ENCODE measurements at places on chromosomes 16 and 17.

- no peak for DNase-seq
- no peak overlapping the region for H3K27ac ChIP-seq
- H3K4me3 ChIP-seq, result no peak overlapping the region
- H3K4me1 ChIP-seq, result no peaks in the 10 kb centered on the region
These were observed 59.4 kb downstream of the TBX4 start for GRCh38 chr17:61511480-61512182.

- H3K4me1 ChIP-seq, result peaks cover 13% of the 10 kb centered on the region
- peaks cover 38% of the 10 kb centered on the region for H3K36me3 ChIP-seq
- no peak for DNase-seq
- H3K4me3 ChIP-seq, result peak overlapping the region; percentile 82
- H3K27me3 ChIP-seq, result no peaks in the 10 kb centered on the region
These were observed 486 bp downstream of the ZNF785 start for GRCh38 chr16:30585022-30585399.

DNA sequence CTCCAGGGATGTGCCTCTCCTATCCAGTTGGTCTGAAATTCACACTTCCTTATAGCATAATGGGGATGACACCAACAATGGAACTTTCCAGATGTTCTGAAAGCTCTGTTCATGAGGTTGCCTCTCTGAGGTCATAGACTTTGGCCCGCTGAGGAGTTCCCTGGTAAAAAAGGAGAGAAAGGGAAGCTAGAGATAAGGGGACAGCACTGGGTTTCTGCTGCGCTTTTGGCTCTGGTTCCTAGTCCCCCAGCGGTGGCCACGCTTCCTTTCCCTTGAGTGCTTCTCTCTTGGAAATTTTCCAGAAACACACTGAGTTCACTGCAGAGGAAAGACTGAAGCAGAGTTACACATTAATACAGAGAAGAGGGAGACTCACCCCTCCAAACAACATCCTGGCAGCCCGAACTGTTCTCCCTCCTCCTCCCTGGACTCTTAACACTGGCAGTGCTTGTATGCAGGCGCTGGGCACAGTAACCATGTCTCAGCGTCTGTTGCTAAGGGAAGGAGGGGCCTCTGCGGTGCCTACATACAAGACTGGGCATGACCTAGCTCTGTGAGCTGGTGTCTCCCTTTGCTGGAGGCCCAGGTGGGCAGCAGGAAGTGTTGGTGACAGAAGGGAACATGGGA, at the start of gene DNAH3:
TSS of gene DNAH3 (minus strand) at position 472 of the 627 bp plus-strand sequence. CDS start 527 bp downstream, outside the sequence.
- H3K27me3 ChIP-seq, result peaks cover 8% of the 10 kb centered on the region
- H3K4me1 ChIP-seq, result no peaks in the 10 kb centered on the region
- H3K27ac ChIP-seq, result no peak within 1 kb of the TSS
- no peak for DNase-seq
- H3K36me3 ChIP-seq, result no peaks in the 10 kb centered on the region

DNA sequence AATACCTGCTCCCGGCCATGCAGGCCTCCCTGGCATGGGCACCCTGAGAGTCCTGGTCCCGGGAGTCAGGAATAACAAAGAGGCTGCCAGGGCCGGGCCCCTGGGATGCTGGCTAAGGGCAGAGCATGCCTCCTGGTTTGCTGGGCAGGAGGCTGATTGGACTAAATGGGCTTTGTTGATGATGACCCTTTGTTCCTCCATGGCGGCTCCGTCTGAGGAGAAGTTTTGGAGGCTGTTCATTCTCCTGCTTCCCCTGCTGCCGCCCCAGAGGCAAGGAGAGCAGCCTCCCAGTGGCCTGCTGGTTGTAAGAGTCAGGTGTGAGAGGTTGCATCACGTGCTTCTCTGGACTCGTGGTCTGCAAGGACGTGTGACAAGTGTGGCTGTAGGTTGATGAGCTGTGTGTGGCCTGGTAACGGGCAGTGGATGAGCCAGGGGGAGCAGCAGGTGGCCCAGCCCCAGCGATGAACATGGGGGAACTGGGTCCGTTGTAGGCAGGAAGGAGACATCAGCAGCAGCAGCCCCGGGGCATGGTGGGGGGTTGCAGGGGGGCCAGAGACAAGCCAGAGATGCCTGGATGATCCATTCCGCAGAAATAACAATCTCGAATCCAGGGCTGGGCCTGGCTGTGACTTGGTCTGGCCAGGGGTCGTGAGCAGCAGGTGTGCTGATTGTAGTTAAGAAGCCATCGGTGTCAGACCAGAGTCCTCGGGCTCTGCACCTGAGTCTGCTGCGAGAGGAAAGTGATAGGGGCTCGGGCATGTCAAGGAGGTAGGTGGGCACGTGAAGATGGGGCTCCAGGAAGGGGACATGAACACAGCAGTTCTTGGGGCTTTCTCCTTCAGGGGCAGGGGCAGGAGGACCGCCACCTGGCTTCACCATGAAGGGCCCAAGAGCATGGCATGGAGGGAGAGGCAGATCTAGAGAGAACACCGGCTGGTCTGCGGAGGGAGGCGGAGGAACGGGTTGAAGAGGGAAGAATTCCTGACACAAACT, 101.4 kb downstream of the TNFRSF13B start:
- DNase-seq, result no peak
- H3K36me3 ChIP-seq, result no peaks in the 10 kb centered on the region
- H3K4me3 ChIP-seq, result no peak overlapping the region
- no peak overlapping the region for H3K27ac ChIP-seq

GRCh38 chr17:30996486-30996885, 25.6 kb downstream of the RNF135 start:
- no peaks in the 10 kb centered on the region for H3K27me3 ChIP-seq
- DNase-seq, result no peak
- no peak overlapping the region for H3K27ac ChIP-seq
- no peaks in the 10 kb centered on the region for H3K4me1 ChIP-seq
- H3K4me3 ChIP-seq, result no peak overlapping the region

- H3K27me3 ChIP-seq, result no peaks in the 10 kb centered on the region
- no peaks in the 10 kb centered on the region for H3K4me1 ChIP-seq
- no peak for DNase-seq
- H3K36me3 ChIP-seq, result no peaks in the 10 kb centered on the region
- no peak overlapping the region for H3K27ac ChIP-seq
These were observed 15.4 kb downstream of the IRF8 start for GRCh38 chr16:85914423-85914794.

DNA sequence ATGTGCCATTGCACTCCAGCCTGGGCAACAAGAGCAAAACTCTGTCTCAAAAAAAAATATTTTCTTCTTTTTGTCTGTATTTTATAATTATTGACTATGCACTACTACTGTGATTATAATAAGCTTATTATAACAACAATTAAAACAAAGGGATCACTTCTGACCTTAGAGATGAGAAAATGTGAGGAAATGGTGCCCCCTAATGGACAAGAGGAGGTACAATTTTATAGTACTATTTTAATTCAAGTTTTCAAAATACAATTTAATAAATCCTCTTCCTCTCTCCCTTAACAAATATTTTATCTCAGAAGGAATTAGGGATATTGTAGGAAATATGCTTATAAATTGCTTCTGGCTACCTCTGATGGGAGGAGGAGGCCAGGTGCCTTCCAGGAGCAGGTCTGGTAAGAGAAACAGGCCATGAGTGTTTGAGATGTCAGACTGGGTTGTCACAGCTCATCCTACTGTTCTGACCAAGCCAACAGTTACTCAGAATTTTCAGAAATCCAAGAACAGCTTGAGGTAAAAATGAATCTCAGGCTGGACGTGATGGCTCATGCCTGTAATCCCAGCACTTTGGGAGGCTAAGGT, 14.0 kb downstream of the VPS53 start:
- H3K4me3 ChIP-seq, result no peak overlapping the region
- no peak overlapping the region for H3K27ac ChIP-seq
- no peaks in the 10 kb centered on the region for H3K27me3 ChIP-seq
- no peaks in the 10 kb centered on the region for H3K4me1 ChIP-seq
- DNase-seq, result no peak
- peaks cover 45% of the 10 kb centered on the region for H3K36me3 ChIP-seq
